ENCODE measurements at places on chromosomes 4 and X. TPM values are rescaled to one million over a fixed set of nuclear protein-coding genes. Genes with fewer than 3 reads are reported as not detected.

DNA sequence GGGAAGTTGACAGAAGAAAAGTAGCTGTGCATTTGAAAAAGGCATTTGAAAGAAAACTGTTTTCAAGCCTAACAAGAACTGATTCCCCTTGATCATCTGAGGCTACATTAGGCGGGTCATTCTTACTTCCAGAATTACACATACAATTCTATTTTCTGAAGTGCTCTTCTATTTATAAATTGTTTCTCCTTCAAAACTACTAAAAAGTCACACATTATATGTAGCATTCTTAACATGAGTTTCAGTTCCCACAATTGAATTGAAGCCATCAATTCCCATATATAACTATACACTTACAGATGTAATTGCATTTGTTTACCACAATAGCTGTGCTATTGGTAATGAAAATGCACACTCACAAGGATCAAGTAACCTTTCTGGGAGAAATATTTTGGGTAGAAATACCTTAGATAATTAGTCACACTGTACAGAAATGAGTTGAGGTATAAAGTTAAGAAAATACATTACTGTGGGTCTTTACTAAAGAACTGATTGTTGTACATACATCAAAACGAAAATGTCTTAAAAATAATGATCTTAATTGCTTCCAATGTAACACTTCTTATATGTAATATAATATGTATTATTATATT, 1688.0 kb upstream of the AGA start:
- no peak overlapping the region for H3K4me3 ChIP-seq
- no peak for DNase-seq
- no peaks in the 10 kb centered on the region for H3K27me3 ChIP-seq
- no peak overlapping the region for H3K27ac ChIP-seq

- peaks cover 17% of the 10 kb centered on the region for H3K4me1 ChIP-seq
- no peaks in the 10 kb centered on the region for H3K36me3 ChIP-seq
- no peak for DNase-seq
- no peak overlapping the region for H3K27ac ChIP-seq
- no peaks in the 10 kb centered on the region for H3K27me3 ChIP-seq
Observed at GRCh38 chrX:134804779-134805178, 146.5 kb upstream of the PLAC1 start.

GRCh38 chrX:37755025-37755424, 24.8 kb upstream of the CYBB start:
- H3K4me3 ChIP-seq: no peak overlapping the region
- H3K27me3 ChIP-seq: no peaks in the 10 kb centered on the region
- no peak for DNase-seq
- no peak overlapping the region for H3K27ac ChIP-seq
- H3K36me3 ChIP-seq: no peaks in the 10 kb centered on the region

DNA sequence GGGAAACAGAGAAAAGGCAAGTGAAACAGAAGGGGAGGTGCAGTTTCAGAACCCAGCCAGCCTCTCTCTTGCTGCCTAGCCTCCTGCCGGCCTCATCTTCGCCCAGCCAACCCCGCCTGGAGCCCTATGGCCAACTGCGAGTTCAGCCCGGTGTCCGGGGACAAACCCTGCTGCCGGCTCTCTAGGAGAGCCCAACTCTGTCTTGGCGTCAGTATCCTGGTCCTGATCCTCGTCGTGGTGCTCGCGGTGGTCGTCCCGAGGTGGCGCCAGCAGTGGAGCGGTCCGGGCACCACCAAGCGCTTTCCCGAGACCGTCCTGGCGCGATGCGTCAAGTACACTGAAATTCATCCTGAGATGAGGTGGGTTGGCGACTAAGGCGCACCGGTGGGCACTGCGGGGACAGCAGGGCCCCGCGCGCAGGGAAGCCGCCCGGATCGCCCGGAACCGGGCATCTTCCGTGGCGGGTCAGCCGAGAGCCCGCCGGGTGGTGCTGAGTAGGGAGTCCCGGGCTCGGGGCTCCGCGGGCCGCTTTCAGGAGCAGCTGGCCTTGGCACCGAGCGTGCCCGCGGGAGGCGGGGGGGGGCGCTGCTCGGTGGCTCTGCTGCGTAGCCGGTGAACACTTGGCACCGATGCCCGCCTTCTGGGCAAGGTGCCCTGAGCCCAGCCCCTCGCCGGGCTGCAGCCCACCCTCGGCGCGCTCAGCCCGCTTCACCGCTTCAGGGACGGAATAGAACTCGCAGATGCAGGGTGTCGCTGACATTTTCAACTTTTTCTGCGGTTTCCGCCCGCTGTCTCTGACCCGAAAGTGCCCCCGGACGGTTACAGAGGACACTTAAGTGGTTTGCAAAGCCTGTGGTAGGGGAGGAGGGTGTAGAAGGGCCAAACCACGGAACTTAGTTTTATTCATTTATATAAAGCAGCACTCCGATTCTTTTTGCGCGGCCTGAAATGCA, at the start of gene CD38:
CD38 (plus strand) TSS at position 40 of the 953 bp plus-strand sequence; CDS start at position 127, 87 bp downstream.
- H3K4me3 ChIP-seq: peak within 1 kb of the TSS; percentile 67
- H3K27me3 ChIP-seq: peaks cover 91% of the 10 kb centered on the region
- no peak for DNase-seq
- H3K27ac ChIP-seq: no peak within 1 kb of the TSS
- H3K4me1 ChIP-seq: peaks cover 11% of the 10 kb centered on the region

GRCh38 chrX:46912603-46913491, 626 bp downstream of the JADE3 start:
- peak overlapping the region; percentile 86 for H3K4me3 ChIP-seq
- peak overlapping the region; percentile 88 for H3K27ac ChIP-seq
- no peaks in the 10 kb centered on the region for H3K27me3 ChIP-seq

The ASB11 gene
- total RNA-seq: not detected

DNA sequence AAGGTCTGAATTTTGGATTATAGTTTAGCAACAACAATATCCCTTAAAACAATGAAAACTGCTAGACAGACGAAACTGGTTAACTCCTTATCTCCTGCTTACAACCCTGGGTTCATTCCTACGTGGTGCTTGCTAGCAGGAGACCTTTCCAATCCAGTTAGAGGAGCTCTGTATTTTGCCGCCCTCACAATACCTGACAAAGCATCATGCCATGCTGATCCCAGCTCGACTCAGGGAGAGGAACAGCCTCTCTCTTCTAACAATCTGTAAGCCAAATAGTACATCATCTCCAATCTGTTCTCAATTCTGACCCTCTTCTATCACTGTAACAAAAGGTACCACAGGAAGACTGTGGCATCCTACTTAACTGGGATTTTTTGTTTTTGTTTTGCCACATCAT, 74.4 kb downstream of the PAPSS1 start:
- H3K27ac ChIP-seq: no peak overlapping the region
- H3K36me3 ChIP-seq: peaks cover 27% of the 10 kb centered on the region
- DNase-seq: no peak
- H3K4me3 ChIP-seq: no peak overlapping the region

The SMIM10 gene
- 4.0 TPM for total RNA-seq

The NWD2 gene
- 0.02 TPM for total RNA-seq

- H3K4me3 ChIP-seq: no peak overlapping the region
- no peaks in the 10 kb centered on the region for H3K27me3 ChIP-seq
- H3K4me1 ChIP-seq: no peaks in the 10 kb centered on the region
- no peak overlapping the region for H3K27ac ChIP-seq
- no peaks in the 10 kb centered on the region for H3K36me3 ChIP-seq
Observed at GRCh38 chrX:10529344-10529743, 91.0 kb downstream of the MID1 start.

GRCh38 chr4:81359207-81359606, 112.5 kb downstream of the RASGEF1B start:
- no peak overlapping the region for H3K27ac ChIP-seq
- no peaks in the 10 kb centered on the region for H3K36me3 ChIP-seq
- no peak overlapping the region for H3K4me3 ChIP-seq
- H3K4me1 ChIP-seq: no peaks in the 10 kb centered on the region

DNA sequence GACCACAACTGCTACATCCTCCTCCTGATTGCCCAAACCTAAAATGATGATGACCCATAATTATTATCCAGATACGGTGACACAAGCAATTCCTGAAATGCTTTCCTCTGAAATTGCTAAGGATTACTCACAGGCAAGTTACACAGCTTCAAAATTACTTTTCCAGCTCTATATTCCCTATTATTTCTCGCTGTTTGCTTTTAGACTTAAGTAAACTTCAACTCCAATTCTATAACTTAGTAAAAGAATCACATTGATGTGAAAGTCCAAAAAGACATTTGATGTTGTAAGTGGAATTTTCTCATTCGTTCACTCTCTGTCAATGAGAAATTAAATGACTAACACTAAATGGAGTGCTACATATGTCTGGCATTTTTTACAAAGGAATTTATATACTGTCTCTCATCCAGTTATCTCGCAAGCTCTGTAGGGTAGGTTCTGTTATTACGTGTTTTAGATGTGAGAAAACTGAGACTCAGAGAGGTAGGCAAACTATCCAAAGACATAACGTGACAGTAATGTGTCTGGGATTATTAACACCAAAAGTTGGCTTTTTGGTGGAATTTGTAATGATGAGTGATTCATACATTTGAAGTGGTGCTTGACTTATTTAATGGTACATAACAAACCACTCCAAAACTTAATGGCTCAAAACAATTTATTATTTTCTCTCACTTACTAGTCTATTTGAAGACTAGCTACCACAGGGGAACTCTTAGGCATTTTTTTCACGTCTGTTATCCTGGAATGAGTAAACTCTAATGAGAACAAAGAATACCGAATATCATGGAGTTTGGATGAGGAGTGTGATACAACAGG, 31.5 kb downstream of the PALLD start:
- H3K27ac ChIP-seq: no peak overlapping the region
- peaks cover 9% of the 10 kb centered on the region for H3K4me1 ChIP-seq
- DNase-seq: no peak
- no peaks in the 10 kb centered on the region for H3K36me3 ChIP-seq
- H3K27me3 ChIP-seq: no peaks in the 10 kb centered on the region

The GAGE12E gene
- total RNA-seq: not detected
